ENCODE measurements at places on chromosomes 3 and 15. TPM values are rescaled to one million over a fixed set of nuclear protein-coding genes. Genes with fewer than 3 reads are reported as not detected.

- H3K4me3 ChIP-seq: no peak overlapping the region
- H3K27ac ChIP-seq: no peak overlapping the region
- H3K36me3 ChIP-seq: no peaks in the 10 kb centered on the region
- no peaks in the 10 kb centered on the region for H3K4me1 ChIP-seq
These were observed 12.6 kb upstream of the LCTL start for GRCh38 chr15:66578286-66578875.

- DNase-seq: no peak
- H3K27ac ChIP-seq: no peak overlapping the region
- H3K27me3 ChIP-seq: no peaks in the 10 kb centered on the region
- no peak overlapping the region for H3K4me3 ChIP-seq
- no peaks in the 10 kb centered on the region for H3K36me3 ChIP-seq
These were observed 30.6 kb upstream of the FAM107A start for GRCh38 chr3:58607816-58608215.

The EIF5A2 gene
- 8.7 TPM for total RNA-seq

DNA sequence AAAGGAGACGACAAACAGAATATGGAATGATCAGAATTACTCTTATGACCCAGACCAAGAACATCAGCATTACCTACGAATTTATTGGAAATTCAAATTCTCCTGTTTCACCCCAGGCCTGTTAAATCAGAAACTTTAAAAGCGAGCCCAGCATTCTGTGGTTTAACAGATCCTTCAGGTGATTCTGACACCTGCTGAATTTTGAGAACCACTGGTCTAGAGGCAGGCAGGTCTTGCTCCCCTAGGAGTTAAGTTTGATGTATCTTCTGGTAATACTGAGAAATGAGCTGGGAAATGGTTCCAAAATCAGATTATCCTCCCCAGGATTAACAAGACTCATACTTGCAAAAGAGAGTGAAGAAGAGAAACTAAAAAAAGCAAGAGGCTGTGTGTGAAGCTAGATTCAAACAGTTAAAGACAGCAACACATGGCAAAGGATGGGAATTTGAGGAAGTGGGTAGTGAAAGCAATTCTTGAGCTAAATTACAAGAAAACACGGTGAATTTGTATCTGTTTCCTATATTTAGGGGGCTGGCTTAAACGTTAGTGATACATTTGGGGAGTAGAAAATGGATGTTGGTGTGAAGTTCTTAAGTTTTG lies 66.0 kb downstream of the FLNB start:
- no peak for DNase-seq
- H3K36me3 ChIP-seq: no peaks in the 10 kb centered on the region
- H3K4me3 ChIP-seq: no peak overlapping the region
- peak overlapping the region; percentile 89 for H3K27ac ChIP-seq
- peaks cover 8% of the 10 kb centered on the region for H3K4me1 ChIP-seq

The RAB6B gene
- 12.0 TPM for total RNA-seq

The CX3CR1 gene
- total RNA-seq: not detected
